ENCODE measurements at places on chromosomes 11 and 22.

- no peak for ATAC-seq
Measured at GRCh38 chr11:132111838-132112237, 741.4 kb downstream of the NTM start.

DNA sequence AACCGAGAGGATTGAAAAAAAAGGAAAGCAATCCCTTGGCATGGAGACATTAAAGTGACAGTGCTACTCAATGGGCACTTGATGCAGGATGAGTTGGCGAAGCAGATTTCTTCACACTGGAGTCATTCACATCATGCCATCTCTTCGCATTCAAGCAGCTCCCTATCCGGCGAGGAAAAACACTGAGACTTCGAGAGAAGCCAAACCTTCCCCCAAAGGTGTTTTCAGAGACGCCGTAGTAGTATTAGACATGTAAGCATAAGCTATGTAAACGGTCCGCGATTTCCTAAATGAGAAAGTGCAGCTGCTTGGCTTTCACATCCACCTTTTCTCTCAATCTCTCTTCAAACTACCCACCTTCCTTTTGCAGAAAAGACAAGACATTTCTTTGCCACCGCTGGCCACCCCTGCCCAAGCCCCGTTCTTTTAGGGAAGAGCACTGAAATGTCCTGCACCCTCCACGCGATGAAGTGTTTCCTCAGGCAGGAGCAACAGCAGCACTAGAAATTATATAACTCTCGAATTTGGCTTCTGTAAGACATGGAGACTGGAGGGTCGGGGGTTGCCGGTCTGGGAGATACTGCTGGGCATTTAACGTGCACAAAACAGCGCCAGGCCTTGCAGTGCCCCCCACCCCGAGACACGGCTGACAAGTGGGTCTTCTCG lies at the start of gene DLG2:
Gene DLG2 (minus strand): TSS at position 13 of the 666 bp plus-strand sequence.
- ATAC-seq: peak; percentile 33

- no peak for ATAC-seq
Measured at GRCh38 chr11:18485913-18486528, 30.4 kb downstream of the LDHAL6A start.

GRCh38 chr22:29484642-29485041 lies 4.6 kb downstream of the NEFH start:
- no peak for ATAC-seq

- no peak for ATAC-seq
Measured at GRCh38 chr22:24159650-24160049, 21.6 kb upstream of the SUSD2 start.

- ATAC-seq: no peak
Measured at GRCh38 chr11:74306435-74307175, 4.8 kb downstream of the P4HA3 start.

DNA sequence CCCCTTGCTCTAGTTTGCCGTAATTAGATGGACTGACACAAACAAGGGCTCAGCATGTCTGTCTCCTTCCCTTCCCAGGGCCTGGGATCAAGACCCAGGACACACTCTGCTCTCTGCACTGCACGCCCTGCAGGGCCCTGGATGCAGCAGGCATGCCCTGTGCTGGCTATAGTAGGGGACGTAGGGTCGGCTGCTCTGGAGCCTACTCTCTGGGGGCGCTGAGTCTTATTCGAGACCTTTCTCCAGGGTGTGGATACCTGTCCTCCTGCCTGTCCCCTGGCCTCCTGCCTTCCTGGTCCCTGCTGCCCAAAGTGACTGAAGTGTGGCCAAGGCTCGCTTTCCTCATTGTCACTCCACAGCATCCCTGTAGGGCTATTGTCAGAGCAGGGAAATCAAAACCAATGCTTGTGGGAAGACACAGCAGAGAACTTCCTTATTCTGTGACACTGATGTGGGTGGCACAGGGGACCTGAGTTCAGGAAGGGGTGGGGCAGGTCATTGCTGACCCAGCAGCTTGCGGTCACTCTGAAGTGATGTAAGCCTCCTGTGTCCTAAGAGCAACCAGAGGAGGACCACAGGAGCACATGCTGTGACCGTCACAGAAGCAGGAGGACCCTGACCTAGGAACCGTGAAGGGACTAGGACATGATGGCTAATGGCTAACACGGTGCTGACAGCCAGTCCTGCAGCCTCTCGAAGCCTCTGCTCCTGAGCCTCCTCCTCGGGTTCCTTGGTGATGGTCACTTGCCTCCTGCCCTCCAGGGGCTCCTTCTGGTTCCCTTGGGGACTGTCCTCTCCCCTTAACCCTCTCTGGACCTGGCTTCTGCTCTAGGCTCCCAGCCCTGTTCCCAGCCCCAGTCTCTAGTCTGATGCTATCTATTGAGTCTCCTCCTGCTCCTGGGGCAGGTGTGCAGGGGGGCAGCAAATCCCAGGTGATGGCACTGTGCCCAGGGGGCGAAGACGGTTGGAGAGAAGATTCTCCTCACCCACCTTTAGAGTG lies 10.3 kb downstream of the APOBEC3A start:
- ATAC-seq: no peak

GRCh38 chr11:103699216-103699615 lies 337.2 kb upstream of the DDI1 start:
- ATAC-seq: no peak

GRCh38 chr11:29214833-29215232 lies 802.0 kb downstream of the KCNA4 start:
- no peak for ATAC-seq

GRCh38 chr11:114179234-114179941 lies 116.8 kb upstream of the NNMT start:
- ATAC-seq: no peak

- peak; percentile 94 for ATAC-seq
Measured at GRCh38 chr11:30395751-30396150, 72.8 kb downstream of the ARL14EP start.

DNA sequence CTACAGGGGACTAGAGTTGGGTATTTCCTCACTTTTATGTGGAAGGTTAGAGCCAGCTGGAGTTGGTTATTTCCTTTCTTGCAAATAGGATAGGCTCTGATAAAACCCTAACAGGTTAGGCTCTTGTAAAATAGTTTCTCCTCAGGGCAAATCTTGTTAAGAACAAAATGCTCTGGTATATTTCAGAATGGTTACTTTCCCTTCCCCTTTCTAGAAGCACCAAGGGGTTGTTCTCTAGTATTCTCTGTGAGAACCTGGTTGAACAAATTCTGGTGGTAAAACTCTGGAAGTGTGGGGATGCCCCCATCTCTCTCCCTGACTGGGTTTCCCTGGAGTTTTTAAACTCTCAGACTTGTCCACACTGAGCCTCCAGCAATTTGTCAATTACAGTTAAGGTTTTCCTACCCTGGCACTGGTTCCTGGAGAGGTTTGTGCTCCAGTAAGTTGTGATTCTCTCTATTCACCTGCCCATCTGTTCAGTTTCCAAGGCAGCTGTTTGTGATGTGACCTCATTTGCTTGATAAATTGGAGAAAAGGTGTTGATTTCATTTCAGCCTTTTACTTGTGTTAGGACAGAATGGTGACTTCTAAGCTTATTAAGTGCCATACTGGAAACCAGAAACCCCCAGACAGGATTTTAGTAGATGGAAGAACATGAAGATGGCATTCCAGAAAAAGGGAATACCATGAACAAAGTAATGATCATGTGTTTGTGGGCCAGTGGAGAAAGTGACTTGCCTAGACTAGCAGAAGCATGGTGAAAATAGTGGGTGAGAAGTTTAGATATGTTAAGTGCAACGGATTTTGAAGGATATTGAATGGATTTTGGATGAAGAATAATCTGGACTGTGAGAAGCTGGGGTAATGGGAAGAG lies 64.6 kb downstream of the EXT2 start:
- no peak for ATAC-seq

DNA sequence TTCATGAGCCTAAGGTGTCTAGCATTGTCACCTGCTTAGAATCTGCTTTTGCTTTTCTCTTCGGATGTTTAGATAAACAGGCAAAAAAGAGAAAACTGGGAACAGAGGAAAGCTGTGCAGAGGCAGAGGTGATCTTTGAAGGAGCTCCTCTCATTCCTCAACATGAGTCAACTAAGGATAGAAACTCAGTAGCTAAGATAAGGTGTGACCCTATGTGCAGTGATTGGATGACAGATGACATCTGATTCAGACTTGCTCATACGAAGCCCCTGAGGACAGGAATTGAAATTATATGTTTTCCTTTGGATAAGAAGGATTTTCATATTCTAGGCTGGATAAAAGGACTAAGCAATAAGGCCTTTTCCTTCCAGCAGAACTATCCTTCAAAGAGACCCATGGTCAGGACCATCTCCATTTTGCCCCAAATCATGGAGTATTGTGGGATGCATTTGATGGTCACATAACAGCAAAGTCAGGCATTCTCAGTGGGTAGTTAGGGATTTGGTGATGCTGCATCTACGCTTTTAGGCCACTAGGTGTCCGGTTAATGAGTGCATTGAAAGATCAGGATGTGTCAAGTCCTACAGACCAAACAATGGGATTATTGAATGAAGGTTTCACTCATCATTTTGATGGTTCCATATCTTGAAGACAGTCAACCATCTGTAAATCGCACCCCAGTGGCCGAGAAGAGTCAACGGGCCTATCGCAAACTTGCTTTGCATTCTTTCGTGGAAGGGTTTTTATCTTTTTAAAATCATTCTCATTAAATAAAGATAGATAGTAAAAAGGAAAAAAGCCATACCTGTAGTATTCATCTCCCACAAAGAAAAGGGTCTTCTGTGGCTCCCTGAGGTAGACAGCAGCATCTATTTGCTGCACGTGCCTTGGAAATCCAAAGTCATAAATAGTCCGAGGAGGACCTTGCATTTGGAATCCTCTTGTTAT lies 32.2 kb downstream of the MMP20 start:
- ATAC-seq: no peak

DNA sequence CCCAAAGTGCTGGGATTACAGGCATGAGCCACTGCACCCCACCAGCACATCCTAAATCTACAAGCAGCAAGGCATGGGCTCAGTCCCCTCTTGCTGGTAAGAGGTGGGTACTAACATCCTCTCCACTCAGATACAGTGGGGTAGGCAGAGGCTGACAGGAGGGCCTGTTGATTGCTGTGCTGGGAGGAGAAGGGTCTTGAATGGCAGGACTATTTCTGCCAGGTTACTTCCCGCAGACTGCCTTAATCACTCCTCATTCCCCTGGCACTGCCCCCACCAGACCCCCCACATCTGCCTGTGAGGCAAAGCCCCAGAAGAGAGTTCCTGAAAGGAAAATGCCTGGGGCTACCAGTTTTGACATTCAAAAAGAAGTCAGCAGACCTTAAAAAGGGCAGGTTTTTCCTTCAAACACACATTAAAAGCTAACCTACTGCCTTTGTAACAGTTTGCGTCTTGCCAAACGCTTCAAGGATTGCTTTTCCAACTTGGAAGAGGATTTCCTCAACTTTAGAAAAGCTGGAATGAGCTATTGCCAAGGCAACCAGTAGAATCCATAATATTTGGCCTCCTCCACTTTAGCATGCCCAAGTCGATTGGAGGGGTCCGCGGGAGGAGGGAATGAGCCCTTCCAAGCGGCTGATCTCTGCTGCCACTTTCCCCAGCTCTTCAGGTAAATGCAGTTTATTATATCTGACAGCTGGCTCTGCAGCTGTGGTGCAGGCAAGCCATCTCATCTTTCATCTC lies 62.0 kb downstream of the FDX1 start:
- no peak for ATAC-seq

- ATAC-seq: no peak
Measured at GRCh38 chr11:23509023-23509422, 648.7 kb upstream of the CCDC179 start.

DNA sequence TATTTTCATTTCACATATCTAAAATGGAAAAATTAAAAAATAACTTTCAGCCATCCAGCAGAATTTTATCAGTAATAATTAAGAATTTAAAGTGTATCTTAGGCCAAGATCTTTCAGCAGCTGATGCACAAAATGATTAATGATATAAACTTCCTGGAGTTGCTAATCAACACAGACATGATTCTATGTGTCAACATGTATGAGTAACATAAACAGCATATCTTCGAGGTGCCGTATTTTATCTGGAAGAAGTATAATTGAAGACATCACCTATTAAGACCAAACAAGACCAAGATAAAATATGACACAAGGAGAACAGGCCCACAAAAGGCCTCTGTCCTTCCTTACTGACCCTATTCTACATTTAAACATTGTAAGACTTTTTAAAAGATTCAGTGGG lies 45.2 kb downstream of the SLC5A12 start:
- ATAC-seq: no peak

- ATAC-seq: no peak
Measured at GRCh38 chr11:17609291-17610084, 62.4 kb downstream of the OTOG start.

DNA sequence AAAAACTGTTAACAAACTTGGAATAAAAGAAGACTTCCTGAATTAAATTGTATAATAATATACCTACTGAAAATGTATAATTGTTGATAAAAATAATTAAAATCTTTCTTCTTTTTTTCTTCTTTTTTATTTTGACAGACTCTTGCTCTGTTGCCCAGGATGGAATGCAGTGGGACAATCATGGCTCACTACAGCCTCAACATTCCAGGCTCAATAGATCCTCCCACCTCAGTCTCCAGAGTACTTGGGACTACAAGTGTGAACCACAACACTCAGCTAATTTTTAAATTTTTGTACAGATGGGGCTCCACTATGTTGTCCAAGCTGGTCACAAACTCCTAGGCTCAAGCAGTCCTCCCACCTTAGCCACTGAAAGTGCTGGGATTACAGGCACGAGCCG lies 1063.8 kb upstream of the CNTN5 start:
- ATAC-seq: no peak

DNA sequence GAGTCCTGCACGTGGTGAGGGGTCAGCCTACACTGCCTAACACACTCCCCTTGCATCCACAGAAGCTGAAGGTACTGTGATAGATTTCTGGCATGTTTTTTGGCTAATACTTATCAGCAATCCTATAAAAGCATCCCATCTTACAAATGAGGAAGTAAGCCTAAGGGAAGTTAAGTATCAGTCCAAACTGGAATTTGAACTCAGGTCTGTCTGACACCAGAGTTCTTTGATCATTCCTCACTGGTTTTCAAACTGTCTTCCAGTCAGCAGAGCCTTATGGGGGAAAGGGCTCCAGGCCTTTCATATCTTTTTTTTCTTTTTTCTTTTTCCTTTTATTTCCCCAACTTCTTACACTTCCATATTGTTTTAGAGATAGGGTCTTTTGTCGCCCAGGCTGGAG lies 105.6 kb downstream of the RBFOX2 start:
- no peak for ATAC-seq

GRCh38 chr11:117950993-117951961 lies 22.1 kb upstream of the TMPRSS13 start:
- no peak for ATAC-seq

DNA sequence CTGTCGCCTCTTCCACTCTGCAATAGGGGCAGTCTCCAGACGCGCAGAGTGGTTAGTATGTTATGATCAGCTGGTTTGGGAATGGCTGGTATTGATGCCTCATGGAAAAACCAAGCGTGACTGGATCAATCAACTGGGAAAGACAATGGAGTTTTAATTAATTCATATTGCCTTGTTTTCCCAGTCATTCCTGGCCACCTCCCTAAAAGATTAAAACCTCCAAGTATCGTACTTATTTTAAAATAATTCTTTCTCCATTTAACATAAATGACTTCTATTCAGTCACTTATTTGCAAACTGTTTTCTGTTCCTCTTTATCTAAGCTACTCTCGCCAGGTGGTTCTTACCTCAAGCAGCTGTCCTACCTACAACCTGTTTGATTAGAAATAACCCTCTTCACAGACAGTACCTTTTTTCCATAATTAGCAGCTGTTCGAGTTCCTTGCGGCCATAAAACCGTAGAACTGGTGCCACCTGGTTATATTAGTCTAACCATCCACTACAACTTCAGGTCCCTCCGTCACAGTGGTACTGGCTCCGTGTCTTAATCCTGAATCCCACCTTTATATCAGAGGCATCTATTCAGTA lies 898 bp downstream of the ZNF215 start:
- ATAC-seq: no peak

Data from motor neuron (in vitro differentiated cells).